ENCODE measurements at places on chromosomes 11 and 22. TPM values are rescaled to one million over a fixed set of nuclear protein-coding genes. Genes with fewer than 3 reads are reported as not detected.

DNA sequence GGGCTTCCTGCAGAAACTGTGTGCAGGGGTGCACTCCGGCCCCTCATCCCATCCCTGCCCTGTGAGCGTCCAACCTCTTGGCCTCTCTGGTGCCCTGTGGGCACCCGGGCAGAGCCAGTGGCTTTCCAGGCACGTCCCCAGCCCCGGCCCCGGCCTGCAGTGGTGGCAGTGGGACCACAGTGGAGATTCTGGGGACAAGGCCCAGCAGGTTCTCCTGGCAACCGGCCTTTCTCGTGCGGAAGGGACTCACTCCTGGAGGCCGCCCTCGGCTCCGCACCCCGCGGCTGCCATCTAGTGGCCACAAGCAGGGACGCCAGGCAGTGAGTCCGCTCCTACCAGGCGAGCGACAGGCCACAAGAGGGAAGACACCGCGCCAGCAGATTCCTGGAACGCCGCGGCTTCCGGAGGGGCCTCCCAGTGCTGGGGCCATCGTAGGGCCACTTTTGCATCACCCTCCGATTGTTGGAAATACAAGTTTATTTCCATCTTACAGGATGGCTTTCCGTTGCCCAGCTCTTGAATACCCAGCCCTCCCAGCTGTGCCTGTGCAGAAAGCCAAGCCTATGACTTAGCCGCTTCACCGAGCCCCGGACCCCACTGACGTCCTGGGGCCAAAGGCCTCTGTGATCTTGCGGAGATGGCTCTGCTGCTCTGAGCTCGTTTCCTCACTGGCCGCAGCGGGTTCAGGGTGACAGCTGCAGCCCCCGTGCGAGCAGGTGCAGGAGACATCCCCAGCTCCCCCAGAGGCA lies 357.3 kb downstream of the CTTN start:
- no peaks in the 10 kb centered on the region for H3K36me3 ChIP-seq
- H3K27ac ChIP-seq: no peak overlapping the region
- H3K4me1 ChIP-seq: no peaks in the 10 kb centered on the region
- H3K4me3 ChIP-seq: no peak overlapping the region
- H3K27me3 ChIP-seq: no peaks in the 10 kb centered on the region

GRCh38 chr11:77127920-77128691 lies at the start of gene MYO7A:
TSS of gene MYO7A (plus strand) at chr11:77128246. CDS start at chr11:77130635, 2,389 bp downstream.
- no peaks in the 10 kb centered on the region for H3K4me1 ChIP-seq
- peaks cover 5% of the 10 kb centered on the region for H3K27me3 ChIP-seq
- no peaks in the 10 kb centered on the region for H3K36me3 ChIP-seq
- no peak within 1 kb of the TSS for H3K27ac ChIP-seq
- DNase-seq: no peak

The MORC2 gene
- 42.1 TPM for total RNA-seq

DNA sequence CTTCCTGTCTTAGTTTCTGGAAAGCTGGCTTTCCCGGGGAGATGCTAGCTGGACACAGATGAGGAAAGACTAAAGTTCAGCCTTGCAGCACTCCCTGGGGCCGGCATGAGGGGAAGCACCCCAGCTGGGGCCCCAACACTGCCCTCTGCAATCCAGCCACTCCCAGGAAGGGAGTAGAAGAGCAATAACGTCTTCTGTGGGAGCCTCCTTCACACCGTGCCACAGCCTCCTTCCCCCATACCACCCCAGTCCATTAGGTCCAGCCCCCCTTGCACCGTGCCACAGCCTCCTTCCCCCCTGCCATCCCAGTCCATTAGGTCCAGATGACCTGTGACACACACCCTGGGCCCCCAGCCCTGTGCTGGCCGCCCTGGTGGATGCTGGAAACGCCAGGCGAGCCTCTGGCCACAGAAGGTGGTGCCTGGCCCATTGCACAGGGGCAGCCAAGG lies 44.1 kb upstream of the PRDM11 start:
- DNase-seq: no peak
- H3K27ac ChIP-seq: no peak overlapping the region
- no peak overlapping the region for H3K4me3 ChIP-seq
- peaks cover 9% of the 10 kb centered on the region for H3K4me1 ChIP-seq
- peaks cover 9% of the 10 kb centered on the region for H3K27me3 ChIP-seq
- H3K36me3 ChIP-seq: no peaks in the 10 kb centered on the region

The AQP11 gene
- 0.52 TPM for total RNA-seq

DNA sequence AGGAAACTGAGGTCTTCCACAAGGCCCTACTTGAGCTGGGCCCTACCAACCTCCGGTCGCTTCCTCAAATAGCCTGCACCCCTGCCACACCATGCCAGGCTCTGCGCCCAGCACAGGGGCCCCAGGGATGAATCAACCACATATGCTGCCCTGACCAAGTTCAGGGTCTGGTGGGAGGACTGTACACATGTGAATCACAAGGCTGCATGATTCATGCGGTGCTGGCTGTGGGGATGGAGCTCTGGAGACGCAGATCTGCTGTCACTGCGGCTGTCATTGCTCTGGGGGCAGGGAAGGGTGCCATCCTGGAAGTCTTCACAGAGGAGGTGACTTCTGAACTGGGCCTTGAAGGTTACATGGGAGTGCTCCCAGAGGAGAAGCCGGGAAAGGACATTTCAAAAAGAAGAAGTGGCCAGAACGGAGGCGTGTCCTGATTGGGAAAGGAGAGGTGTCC lies 21.5 kb downstream of the CYTH4 start:
- peak overlapping the region; percentile 89 for H3K27ac ChIP-seq
- peaks cover 75% of the 10 kb centered on the region for H3K36me3 ChIP-seq
- peak overlapping the region; percentile 44 for H3K4me3 ChIP-seq
- peak; percentile 26 for DNase-seq
- H3K27me3 ChIP-seq: no peaks in the 10 kb centered on the region

The ADORA2A gene
- 23.8 TPM for total RNA-seq

- no peak overlapping the region for H3K27ac ChIP-seq
- no peak for DNase-seq
Observed at GRCh38 chr11:27239305-27239942, 123.6 kb downstream of the CCDC34 start.

The P2RX3 gene
- total RNA-seq: not detected

DNA sequence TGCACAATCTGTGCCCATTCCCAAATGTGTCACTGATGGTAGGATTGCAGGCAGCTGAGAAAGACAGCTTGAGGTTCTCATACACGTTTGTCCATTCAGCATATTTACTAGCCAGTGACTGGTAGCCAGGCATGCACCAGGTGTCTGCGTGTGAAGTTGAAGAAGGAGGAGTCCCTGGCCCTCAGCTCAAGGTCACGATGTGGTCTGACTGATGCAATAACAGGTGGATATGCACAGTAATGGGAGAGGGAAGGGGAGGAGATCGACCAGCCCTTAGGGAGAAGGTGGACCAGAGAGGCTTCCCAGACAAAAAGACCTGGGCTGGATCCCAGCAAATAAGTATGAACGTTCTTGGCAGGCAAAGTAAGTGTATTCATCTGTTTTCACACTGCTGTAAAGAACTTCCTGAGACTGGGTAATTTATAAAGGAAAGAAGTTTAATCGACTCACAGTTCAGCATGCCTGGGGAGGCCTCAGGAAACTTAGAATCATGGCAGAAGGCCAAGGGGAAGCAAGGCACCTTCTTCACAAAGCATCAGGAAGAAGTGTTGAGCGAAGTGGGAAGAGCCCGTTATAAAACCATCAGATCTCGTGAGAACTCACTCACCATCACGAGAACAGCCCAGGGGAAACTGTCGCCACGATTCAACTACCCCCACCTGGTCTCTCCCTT lies 96.0 kb downstream of the MN1 start:
- no peak for DNase-seq
- H3K4me3 ChIP-seq: no peak overlapping the region
- H3K27me3 ChIP-seq: no peaks in the 10 kb centered on the region
- H3K27ac ChIP-seq: no peak overlapping the region
- peaks cover 3% of the 10 kb centered on the region for H3K4me1 ChIP-seq

DNA sequence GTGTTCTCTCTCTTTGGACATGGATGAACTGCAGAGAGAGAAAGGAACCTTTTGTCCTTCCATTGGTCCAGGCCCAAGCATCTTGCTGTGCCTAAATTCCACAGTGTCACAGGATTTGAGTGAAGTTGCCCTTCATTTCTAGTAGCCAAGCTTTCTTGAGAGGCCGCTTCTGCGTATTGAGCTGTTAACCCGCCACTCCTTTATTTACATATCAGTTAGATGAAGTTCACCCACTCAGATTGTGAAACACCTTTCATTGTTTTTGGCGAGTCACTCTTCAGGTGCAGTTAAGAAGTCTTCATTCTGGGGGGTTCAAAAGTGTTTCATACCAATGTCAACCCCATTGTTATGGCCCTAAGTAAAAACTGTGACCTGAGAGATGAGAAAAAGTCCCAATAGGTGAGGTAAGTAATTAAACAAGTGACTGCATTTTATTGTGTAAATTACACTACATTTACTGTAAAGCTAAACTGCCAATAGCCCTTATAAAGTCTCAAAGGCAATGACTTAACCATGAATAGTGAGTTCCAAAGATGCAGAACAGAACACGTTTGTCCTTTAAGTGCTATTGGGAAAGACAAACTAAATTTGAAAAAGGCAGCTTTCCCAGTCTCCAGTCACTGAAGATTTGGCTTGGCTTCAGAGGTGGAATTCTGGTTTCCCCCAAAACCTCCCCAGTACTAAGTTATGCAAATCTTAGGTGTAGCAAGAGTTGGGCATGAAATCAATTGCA lies 61.0 kb downstream of the APIP start:
- H3K27me3 ChIP-seq: peaks cover 7% of the 10 kb centered on the region
- no peak for DNase-seq
- H3K27ac ChIP-seq: no peak overlapping the region
- H3K4me3 ChIP-seq: no peak overlapping the region
- no peaks in the 10 kb centered on the region for H3K4me1 ChIP-seq
